C1 segment of cervical spinal cord (tissue), 14 donors: ENCODE measurements at places on chromosomes 12 and 14.
A peak's percentile ranks its signal among the peaks of the same experiment; 100 is the strongest.

DNA sequence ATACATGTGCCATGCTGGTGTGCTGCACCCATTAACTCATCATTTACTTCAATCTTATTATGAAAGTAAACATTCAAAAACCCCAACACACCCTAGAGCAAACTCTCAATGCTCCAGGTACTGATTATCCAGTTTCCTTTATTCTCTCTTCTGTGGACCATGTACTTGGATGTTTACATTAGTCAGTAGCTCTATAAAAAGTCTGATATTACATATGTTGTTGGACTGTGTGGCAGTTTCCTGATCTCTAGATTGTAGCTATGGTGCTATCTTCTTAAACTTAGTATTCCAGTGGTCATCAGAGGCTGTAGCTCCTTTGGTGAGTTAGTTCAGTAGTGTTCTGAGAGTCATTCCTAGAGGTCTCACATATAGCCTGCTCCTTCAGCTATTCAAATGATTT is 25.1 kb upstream of the ITGA5 start:
- DNase-seq: no peak

GRCh38 chr14:86796221-86797074 is 1196.5 kb downstream of the GALC start:
- DNase-seq: no peak

DNA sequence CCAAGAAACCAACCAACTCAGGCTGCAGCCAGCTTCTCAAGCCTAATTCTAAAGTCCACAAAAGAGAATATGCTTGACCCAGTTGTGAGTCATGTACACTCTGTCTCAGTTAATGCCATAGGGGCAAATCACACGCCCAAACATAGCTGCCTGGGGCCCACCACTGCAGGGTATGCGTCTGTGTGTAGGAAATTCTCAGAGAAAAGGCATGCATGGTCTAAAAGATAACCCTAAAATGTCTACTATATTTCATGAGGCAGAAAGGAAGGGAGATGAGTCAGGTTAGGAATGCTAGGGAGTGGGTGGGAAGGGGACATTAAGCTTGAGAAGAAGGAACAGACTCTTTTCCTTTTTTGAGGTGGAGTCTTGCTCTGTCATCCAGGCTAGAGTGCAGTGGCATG is 22.3 kb upstream of the SPTLC2 start:
- no peak for DNase-seq

DNA sequence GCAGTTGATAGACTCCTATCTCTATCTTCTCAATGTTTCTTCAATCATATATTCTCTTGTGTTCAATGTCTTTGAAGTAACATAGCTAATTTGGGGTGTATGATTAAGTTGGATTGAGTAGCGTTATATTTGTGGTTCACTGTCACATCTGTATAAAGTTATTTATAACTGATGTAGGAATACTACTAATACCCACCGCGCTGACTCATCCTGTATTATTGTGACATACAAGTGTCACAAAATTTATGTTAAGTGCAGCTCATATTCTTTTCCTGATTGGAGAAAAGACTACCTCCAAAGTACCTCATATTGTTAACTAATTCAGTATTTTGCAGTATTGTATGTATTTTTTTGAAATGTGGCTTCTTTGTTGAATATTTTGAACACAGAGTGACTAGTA is 940.8 kb downstream of the SLC6A15 start:
- no peak for DNase-seq

- no peak for DNase-seq
Observed at GRCh38 chr12:29073631-29074239, 75.3 kb upstream of the FAR2 start.

DNA sequence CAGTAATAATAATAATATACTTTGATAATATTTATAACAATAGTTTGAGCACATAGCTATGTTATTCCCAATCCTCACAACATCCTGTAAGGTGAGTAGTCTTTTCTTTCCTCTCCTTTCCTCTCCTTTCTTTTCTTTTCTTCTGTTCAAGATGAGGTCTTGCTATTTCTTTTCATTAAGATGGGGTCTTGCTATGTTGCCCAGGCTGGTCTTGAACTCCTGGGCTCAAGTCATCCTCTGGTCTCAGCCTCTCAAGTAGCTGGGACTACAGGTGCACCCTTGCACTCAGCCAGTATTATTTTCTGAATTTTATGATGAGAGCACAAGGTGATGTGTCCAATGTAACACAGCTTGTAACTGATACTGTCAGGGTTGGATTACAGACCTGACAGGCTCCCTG is 134.6 kb downstream of the OTOGL start:
- DNase-seq: no peak

DNA sequence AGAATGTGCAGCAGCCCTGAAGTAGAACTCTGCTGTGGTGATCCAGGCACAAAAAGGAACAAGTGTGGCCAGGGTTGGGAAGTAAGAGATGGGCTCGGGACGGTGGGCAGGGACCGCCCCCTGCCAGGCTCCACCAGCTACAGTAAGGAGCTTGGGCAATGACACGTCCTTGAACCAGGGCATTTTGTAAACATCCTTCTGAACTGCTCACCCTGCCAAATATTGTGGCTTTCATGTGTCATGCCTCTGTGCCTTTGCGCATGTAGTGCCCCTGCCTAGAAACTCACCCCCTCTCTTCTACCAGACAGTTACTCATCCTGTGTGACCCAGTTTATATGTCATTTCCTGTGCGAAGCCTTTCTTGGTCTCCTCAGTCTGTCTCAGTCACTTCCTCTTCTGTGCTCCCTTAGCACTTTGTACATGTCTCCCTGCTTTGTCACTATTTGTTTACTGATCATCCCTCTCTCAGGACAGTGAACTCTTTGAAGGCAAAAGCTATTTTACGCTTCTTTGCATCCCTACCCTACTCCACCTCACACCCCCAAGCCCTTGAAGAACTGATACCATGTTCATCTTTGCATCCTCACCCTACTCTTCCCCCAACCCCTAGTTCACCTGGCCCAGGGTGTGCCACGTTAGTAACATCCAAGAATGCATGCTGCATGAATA is 108.9 kb upstream of the PLEKHG7 start:
- DNase-seq: peak; percentile 32

- DNase-seq: no peak
Observed at GRCh38 chr12:26678697-26679660, 154.0 kb downstream of the ITPR2 start.

GRCh38 chr12:93723568-93723930 is 46.4 kb downstream of the CRADD start:
- no peak for DNase-seq

GRCh38 chr12:66808606-66809005 is 129.7 kb upstream of the GRIP1 start:
- DNase-seq: no peak

DNA sequence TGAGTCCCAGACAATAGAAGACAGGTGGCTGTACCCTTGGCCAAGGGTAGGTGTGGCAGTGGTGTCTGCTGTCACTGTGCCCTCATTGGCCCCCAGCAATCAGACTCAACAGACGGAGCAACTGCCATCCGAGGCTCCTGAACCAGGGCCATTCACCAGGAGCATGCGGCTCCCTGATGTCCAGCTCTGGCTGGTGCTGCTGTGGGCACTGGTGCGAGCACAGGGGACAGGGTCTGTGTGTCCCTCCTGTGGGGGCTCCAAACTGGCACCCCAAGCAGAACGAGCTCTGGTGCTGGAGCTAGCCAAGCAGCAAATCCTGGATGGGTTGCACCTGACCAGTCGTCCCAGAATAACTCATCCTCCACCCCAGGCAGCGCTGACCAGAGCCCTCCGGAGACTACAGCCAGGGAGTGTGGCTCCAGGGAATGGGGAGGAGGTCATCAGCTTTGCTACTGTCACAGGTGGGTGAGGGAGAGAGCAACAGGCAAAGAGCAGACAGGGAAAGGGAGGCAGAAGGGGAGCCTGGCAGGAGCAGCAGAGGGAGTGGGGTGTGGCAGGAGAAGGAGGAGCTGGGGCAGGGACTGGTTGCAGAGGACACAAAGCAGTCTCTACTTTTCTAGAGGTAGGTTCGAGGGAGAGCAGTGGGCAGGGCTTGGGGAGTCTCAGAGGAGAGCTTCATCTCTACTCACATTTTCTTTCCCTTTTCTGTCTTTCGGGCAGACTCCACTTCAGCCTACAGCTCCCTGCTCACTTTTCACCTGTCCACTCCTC is 452 bp downstream of the INHBE start:
- DNase-seq: no peak

DNA sequence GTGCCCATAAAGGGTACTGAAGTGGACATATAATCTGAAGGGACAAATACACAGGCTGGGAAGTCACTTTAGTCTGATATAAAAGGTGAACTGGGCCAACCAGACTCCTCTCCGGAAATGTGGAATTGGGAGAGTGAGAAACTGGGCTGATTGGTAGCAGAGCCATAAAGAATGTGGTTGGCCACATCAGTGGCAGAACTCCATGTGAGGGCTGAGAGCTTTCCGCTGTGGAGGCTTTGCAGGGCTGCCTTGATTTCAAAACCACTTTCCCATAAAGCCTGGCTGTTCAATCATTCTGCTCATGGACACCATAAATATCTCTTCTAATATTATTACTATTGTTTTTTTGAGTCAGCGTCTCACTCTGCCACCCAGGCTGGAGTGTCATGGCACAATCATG is 220.3 kb downstream of the MON2 start:
- DNase-seq: no peak

DNA sequence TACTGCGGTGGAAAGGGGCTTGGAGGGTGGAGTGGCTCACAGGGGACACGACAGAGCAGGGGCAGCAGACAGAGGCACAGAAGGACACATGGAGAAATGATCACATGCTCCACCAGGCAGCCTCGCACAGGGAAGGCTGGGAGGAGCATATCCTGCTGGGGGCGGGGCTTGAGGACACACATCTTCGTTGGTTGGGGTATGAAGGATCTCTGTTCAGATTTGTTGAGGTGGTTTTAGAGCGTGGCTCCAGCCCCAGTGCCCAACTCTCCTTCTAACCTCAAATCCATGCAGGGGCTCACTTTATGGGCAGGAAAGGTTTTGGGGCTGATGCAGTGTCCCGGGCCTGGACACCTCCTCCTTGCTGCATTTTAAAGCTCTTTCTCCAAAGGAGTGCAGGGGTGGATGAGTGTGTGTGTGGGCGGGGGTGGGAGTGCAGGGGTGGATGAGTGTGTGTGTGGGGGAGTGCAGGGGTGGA is 733 bp upstream of the P3H3 start:
- DNase-seq: no peak

GRCh38 chr12:41277100-41277945 is 89.2 kb downstream of the PDZRN4 start:
- DNase-seq: peak; percentile 16

GRCh38 chr12:91923864-91924263 is 221.8 kb downstream of the BTG1 start:
- no peak for DNase-seq

DNA sequence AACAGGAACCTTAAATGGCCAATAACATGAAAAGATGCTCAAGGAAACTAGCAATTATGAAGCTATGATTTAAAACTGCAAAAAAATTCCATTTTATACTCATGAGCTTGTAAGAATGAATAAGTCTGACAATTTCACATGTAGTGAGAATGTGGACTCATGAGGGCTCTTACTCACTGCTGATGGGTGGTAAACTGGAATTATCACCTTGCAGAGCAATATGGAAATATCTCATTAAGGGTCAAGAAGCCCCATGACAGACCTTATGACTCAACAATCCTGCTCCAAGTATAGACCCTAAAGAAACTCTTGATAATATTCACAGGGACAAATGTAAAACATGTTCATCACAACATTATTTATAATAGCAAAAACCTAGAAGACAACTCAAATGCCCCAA is 23.5 kb upstream of the SMAGP start:
- no peak for DNase-seq

- DNase-seq: no peak
Observed at GRCh38 chr14:104322531-104323366, 184.4 kb downstream of the KIF26A start.

- DNase-seq: no peak
Observed at GRCh38 chr12:89695100-89695499, 13.5 kb downstream of the ATP2B1 start.

- DNase-seq: no peak
Observed at GRCh38 chr14:78752518-78753188, 582.5 kb downstream of the NRXN3 start.

DNA sequence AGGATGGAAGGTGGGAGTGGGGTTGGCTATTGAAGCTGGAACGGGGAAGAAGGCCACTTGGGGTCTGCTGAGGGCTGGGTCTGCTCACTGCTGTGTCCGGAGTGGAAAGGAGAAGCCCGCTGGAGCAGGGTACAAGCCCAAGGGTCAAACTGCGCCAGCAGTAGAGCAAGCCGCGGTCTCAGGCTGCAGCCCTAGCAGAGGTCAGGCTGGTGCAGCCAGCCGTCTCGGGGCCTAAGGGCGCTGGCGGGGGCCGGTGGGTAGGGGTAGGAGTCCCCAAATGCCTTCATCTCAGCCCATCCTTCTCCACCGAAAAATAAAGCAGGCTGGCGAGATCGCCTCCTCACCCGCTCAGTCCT is 718 bp upstream of the JDP2 start:
- DNase-seq: no peak

- DNase-seq: no peak
Observed at GRCh38 chr12:64362721-64363305, 27.7 kb downstream of the C12orf56 start.

- no peak for DNase-seq
Observed at GRCh38 chr12:34219046-34219770, 196.9 kb downstream of the ALG10 start.
